Activated naive CD4-positive, alpha-beta T cell (primary cell): ENCODE measurements at places on chromosomes 7 and 10.

DNA sequence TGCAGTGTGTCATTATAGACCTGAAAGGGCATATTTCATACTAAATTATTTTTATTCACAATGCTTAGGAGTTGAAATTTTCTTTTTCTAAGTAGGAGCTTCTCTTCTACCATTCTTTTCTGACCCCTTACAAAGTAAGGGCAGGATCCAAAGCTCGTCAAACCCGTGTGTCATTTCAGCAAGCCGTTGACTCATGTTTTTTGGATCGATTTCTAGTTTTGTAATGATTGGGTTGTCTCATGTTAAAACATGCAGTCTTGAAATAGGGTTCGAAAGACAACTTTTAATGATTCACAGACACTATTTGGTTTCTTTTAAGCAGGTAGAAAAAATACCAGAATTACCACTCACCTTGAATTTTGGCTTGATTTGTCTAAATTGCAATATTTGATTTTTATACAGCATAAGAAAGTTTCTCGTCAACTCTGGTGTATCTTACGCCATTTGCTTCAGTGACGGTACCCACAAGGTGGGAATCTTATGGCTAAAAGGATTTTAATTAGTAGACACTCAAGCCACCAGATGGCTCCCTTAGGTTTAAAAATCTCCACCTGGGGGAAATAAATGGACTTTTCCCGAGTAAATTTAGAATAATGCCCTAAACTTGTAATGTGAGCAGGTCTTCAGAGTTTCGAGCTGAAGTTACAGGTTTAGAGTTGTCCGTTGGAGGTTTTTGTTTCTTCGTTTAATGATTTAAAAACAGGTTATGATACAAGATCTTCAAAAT is 283.4 kb downstream of the CCDC3 start:
- DNase-seq, result no peak

GRCh38 chr10:109944613-109945012 is 21.3 kb upstream of the XPNPEP1 start:
- DNase-seq, result no peak

DNA sequence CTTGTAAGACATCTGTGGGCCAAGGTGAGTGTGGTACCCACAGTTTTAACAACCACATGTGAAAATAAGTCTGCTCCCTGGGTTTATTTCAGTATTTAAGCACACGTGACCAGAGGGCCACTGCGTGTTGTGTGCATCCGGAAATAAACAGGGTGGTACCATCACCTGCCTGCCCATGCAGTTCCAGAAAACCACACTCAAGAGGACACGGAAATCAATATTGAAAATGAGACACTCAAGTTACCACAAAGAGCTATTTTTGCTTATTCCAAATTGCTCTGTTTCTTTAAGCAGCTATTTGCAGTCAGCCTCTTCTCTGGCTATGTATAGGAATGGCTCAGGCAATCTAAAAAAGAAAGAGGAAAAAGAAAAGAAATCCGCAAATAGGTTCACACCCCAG is 71.8 kb upstream of the LOXL4 start:
- no peak for DNase-seq

GRCh38 chr10:70513848-70514309 is 35.3 kb downstream of the PALD1 start:
- DNase-seq, result no peak

DNA sequence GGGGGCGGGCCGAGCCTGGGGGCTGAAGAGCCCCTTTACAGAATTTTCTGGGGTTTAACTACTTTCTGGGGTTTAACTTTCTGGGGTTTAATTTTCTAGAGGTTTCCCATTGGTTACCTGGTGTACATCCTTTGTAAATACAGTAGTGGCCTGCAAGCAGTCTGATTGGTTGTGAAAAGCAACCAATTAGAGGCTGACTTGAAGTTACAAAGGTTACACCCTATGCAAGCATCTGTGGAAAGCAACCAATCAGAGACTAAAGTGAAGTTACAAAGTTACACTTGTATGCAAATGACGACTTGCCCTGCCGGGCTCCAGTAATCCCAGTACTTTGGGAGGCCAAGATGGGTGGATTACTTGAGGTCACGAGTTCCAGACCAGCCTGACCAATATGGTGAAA is 27.4 kb downstream of the GTF2I start:
- DNase-seq, result no peak

DNA sequence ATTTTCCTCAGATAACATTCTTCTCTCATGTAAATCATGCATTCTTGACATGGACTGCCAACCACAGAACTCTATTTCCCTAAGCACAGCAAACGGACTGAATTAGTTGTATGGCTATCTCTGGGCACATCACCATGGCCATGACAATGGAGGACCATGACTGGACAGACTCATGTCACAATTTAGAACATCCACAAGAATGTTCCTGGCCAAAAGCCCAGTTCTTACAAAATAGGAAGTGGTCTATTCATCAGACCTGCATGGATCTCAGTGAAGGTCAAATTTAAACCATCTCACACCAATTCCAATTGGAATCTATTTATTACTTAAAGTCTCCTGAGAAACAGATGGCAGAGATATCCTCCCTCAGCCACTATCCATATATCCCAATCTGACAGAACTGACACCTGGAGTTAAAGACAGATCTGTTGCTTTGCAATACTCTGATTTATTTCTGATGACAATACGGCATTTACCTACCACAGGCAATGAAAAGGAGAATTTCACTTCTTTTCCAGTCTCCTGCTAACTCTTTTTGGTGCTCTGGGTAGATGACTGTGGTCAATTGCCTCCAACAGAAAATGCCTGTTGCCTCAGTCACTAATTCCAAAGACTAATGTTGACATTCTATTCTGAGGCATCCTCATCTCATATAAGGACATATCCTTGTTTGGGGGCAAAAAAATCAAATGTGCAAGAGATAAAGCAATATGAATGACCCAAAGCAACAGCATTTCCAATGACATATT is 254.8 kb downstream of the HTR7 start:
- no peak for DNase-seq

DNA sequence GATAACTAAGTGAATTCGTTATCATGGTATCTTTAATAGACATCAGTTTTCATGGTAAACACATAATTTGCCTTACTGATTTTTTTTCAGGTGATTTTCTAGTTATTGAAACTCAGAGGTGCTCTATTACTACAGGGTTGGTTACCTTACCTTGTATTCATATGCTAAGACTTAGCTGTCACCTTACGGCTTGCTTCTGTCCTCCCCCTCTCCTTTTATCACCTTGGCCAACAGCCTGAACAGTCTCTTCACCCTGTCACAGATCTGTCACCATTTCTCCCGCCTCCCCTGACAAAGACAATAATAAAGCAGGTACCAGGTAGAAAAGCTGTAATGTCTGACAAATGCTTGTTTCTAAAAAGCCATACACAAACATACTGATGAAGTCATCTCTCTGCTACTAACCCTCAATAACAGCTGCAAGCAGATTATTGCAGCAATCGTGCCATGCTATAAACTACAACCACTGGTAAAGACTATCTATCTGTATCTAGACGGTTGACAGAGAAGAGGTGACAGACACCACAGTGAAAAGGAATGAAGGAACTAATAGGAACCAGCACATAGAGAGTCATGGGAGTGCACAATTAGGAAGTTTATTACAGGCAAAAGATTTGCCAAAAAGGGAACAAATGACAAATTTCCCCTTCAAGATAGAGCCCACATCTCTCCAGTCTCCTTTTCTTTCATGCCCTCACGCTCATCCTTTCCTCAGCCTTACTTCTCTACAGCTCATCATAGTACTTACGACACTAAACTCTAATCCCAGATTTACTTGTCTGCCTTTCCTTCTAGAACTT is 57.2 kb downstream of the ARHGAP12 start:
- no peak for DNase-seq

DNA sequence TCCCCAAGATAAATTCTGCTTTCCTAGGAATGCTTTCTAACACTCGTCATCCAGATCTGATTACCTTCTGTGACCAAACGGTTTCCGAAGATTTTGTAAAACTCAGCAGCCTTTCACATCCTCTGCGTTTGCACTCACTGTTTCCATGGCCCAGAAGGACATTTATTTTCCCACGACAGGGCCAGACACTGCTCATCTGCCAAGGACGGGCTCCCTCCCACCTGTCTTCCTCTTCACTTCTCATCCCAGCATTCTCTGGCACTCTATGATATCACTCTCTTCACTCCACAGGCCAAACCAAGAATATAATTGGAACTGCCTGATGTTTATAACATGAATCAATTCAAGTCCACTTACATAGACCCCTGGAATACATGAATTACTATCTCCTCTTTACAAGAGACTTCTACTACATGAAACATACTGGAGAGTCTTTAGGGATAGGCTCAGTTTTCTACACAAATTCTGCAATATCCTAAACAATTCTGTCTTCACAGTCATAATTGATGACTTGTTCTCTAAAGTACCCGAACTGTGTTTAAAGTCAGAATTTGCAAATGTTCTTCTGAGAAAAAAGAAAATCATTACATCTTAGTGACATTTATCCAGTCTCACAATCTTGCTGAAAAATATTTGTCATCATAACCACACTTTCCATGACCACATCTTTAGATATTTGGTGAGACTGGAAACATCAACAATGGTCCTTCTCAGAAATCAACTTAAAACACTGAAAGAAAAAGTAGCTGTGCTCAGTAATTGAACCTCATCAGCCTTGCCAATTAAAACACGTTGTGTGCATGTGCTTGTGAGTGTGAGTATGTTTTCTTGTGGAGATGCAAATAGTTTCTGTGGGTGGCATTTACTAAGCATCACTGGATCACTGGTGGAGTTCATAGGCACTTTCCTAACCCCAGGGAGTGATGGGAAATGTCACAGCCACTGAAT is 79.5 kb upstream of the PRSS58 start:
- DNase-seq, result no peak

GRCh38 chr7:77563275-77563674 is 26.2 kb downstream of the PTPN12 start:
- DNase-seq, result no peak

DNA sequence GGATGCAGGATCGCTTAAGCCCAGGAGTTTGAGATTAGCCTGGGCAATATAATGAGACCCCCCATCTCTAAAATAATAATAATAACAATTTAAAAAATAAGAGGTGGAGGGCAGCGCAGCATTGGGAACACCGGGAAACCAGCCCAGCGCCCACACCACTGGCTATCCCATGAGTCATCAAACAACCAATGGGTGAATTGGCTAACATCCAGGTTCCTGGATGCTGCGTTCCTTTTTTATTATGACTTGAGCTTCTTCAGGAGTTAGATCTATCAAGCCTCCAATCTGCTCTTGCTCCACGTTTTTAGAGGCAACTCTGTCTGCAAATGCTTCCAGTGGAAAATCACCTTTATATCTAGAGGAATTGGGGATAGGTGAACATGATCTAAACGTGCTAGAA is 10.0 kb upstream of the LRRC4 start:
- no peak for DNase-seq
